ENCODE measurements at places on chromosomes 4 and X.

GRCh38 chr4:6991771-6992557 lies 51.2 kb upstream of the TADA2B start:
- H3K4me3 ChIP-seq: no peak overlapping the region
- no peak overlapping the region for H3K27ac ChIP-seq
- peak; percentile 33 for DNase-seq

DNA sequence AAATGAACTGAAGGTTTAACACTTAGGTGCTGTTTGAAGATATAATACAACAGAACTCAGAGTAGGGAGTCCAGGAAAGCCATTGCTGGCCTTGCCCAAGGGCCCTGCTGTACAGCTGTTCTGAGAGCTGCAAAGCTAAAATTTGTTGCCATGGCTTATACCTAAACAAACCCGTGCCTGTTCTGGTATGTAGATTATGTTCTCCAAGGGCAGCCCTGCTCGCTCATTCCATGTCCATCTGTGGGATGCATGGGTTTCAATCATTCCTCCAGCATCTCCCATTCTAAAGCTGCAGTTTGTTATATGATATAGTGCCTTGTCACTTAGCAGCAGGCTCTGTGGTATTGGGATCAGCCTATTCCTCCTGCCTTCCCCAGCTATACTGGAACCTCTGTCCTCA lies 80.8 kb upstream of the BMPR1B start:
- no peaks in the 10 kb centered on the region for H3K36me3 ChIP-seq
- no peak overlapping the region for H3K27ac ChIP-seq
- no peaks in the 10 kb centered on the region for H3K4me1 ChIP-seq
- no peaks in the 10 kb centered on the region for H3K27me3 ChIP-seq
- no peak for DNase-seq

DNA sequence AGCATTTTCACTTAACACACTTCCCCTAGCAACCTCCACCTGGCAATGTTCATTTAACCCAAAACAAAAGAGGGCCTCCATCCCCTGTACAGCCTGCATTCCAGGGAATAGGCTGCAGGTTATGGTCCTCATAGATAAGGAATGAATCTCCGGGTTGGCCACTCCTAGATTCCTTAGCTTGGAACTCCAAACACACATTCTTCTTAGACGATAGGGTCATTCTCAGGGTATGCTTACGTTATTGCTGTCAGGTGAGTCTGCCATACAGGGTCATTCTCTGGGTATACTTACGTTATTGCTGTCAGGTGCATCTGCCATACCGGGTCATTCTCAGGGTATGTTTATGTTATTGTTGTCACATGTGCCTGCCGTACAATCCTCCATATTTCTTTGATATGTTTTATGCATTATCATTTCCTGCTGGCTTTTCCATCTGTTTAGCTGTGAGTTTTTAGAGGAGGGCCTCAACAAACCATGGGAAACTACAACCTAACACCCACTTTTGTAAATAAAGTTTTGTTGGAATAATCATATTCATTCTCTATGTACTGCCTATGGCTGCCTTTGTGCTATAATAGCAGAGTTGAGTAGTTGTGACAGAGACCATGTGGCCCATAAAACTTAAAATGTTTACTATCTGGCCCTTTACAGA lies 8.2 kb upstream of the AFF1 start:
- H3K4me3 ChIP-seq: no peak overlapping the region
- H3K27ac ChIP-seq: peak overlapping the region; percentile 89
- no peaks in the 10 kb centered on the region for H3K27me3 ChIP-seq
- DNase-seq: peak; percentile 49

DNA sequence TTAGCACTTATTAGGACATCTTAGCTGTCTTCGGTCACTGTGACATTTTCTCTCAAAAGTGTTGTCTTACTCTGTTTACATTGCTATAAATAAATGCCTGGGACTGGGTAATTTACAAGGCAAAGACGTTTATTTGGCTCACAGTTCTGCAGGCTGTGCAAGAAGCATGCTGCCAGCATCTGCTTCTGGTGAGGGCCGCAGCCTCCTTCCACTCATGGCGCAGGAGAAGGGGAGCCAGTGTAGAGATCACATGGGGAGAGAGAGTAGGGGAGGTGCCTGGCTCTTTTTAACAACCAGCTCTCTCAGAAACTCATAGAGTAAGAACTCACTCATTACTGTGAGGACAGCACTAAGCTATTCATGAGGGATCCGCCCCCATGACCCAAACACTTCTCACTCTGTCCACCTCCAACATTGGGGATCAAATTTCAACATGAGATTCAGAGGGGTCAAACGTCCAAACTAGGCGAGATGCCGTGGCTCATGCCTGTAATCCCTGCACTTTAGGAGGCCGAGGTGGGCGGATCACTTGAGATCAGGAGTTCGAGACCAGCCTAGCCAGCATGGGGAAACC lies 43.5 kb upstream of the HERC6 start:
- no peaks in the 10 kb centered on the region for H3K4me1 ChIP-seq
- H3K36me3 ChIP-seq: no peaks in the 10 kb centered on the region
- H3K27me3 ChIP-seq: 0 out of 2 replicates have a peak, but pooled peaks cover 4% of the 10 kb centered on the region
- DNase-seq: no peak
- H3K4me3 ChIP-seq: no peak overlapping the region

GRCh38 chr4:172786039-172786792 lies 382.4 kb upstream of the GALNT7 start:
- no peak overlapping the region for H3K27ac ChIP-seq
- no peak for DNase-seq
- H3K4me3 ChIP-seq: no peak overlapping the region
- H3K27me3 ChIP-seq: no peaks in the 10 kb centered on the region
- no peaks in the 10 kb centered on the region for H3K4me1 ChIP-seq

GRCh38 chr4:76276813-76277212 lies 25.3 kb downstream of the FAM47E start:
- no peak for DNase-seq
- H3K4me1 ChIP-seq: no peaks in the 10 kb centered on the region
- no peaks in the 10 kb centered on the region for H3K36me3 ChIP-seq
- H3K27me3 ChIP-seq: peaks cover 11% of the 10 kb centered on the region

- H3K27me3 ChIP-seq: no peaks in the 10 kb centered on the region
- no peak overlapping the region for H3K27ac ChIP-seq
- H3K4me3 ChIP-seq: no peak overlapping the region
- no peaks in the 10 kb centered on the region for H3K4me1 ChIP-seq
- no peaks in the 10 kb centered on the region for H3K36me3 ChIP-seq
Observed at GRCh38 chr4:163550869-163551267, 56.4 kb downstream of the TMA16 start.

DNA sequence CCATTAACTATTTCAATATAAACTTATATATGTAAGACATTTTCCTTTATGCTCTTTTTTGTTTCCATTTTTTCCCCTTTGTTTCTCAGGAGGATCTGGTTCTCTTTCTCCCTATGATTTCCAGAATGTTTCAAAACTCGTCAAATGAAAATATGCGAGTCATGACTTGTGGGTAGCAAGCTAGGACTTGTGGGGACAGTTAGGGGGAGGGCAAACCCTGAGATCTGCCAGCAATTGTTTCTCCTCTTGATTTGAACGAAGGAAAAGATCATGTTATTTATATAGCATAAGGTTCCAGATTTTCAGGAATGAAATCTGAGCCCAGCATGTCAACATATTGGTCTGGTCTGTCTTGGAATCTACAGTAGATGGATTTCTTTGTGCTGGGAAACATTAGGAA lies 28.9 kb upstream of the GPC4 start:
- no peak overlapping the region for H3K4me3 ChIP-seq
- H3K36me3 ChIP-seq: no peaks in the 10 kb centered on the region
- no peak for DNase-seq
- H3K27ac ChIP-seq: no peak overlapping the region
- H3K4me1 ChIP-seq: 0 out of 2 replicates have a peak, but pooled peaks cover 4% of the 10 kb centered on the region
